ENCODE measurements at places on chromosomes 3 and 15.

DNA sequence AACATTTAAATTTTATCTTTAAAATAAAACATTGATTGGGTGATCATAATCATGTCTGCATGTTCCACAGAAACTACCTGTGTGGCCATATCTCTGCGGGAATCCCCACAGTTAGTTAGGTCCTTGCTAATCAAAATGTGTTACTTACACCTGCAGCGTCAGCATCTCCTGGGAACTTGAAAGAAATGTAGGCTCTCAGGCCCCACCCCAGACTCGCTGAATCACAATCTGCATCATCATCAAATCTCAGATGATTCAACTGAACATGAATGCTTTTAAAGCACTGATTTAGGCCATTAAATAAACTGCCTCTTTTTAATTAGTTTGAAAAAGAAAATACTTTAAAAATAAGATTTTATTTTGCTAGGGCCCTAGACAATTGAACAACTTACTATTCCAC lies 577.8 kb downstream of the PYDC2 start:
- DNase-seq, result no peak

GRCh38 chr15:99110581-99111320 lies 5.9 kb downstream of the SYNM start:
- no peak for DNase-seq

- no peak for DNase-seq
These were observed 415.4 kb upstream of the RORA start for GRCh38 chr15:61644550-61644949.

- no peak for DNase-seq
These were observed 1.0 kb downstream of the PDE12 start for GRCh38 chr3:57557085-57557537.

DNA sequence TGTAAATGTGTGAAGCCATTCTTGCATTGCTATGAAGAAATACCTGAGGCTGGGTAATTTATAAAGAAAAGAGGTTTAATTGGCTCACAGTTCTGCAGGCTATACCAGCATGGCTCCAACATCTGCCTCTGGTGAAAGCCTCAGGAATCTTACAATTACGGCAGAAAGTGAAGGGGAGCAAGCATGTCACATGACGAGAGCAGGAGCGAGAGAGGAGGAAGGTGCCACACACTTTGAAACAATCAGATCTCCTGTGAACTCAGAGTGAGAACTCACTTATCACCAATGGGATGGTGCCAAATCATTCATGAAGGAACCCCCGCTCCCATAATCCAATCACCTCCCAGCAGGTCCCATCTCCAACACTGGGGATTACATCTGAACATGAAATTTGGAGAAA lies 213.6 kb upstream of the TSC22D2 start:
- no peak for DNase-seq

GRCh38 chr3:55202326-55202725 lies 274.5 kb upstream of the LRTM1 start:
- no peak for DNase-seq

DNA sequence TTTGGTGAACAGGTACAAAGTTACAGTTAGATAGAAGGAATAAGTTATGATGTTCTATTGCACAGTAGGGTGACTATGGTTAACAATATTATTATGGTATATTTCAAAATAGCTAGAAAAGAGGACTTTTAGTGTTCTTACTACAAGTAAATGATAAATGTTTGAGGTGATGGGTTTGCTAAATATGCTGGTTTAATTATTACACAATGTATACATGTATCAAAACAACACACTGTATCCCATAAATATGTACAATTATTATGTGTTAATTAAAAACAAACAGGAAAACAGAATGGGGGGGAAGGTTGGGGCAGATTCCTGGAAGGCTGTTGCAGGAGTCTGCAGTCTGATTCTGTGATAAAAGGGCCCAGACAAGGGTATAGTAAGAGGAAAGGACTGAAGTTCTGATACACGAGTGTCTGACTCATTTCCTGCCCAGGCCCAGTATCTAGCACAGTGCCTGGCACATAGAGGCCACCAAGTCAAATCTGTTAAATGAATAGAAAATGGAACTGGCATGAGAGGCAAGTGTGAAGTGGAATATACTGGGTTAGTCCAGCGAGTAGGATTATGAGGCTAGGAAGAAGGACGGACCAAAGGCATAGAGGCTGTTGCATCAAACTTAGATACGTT lies 7.2 kb upstream of the ENTPD3 start:
- DNase-seq, result no peak

DNA sequence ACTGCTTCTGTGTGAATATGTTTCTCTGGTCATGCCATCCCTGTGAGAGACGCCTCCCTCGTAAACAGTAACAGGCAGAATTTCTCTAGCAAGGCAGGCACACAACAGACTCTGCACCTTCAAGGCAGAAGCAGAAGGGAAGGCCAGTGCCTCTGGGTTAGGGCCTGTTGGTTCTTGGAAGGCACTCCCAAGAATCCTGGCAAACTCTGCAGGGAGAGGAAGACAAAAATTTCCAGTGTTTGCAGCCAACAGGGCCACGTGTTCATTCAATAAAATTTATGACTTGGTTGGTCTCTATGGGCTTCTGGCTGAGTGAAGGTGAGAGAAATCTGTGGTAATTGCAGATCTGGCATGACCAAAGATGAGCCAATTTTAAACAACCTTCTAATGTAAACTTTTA lies 39.3 kb downstream of the NFKBIZ start:
- no peak for DNase-seq

DNA sequence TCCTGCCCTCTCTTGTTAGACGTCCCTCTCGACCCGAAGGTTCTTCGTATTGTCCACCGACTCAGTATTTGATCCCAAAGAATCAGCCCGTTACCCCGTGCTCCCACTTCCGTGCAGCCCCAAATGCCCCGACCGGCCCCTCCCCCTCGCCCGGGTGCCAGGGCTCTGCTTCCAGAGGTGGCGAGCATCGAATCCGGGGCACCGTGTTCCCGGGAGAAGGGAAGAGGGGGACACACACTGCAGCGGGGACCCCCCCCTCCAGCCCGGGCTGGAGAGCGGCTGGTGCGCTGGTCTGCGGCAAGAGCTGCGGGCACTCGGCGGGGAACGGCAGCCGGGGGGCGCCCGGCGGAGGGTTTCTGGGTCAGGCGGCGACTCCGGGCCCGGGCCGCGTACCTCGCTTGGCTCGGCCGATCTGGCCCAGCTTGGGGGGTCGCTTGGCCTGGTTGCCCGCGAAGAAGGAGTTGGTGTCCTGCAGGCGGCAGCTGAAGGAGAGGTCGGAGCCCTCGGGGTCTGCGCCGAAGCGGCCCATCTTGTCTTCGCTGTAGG lies 556 bp downstream of the CAMK2N2 start:
- no peak for DNase-seq

DNA sequence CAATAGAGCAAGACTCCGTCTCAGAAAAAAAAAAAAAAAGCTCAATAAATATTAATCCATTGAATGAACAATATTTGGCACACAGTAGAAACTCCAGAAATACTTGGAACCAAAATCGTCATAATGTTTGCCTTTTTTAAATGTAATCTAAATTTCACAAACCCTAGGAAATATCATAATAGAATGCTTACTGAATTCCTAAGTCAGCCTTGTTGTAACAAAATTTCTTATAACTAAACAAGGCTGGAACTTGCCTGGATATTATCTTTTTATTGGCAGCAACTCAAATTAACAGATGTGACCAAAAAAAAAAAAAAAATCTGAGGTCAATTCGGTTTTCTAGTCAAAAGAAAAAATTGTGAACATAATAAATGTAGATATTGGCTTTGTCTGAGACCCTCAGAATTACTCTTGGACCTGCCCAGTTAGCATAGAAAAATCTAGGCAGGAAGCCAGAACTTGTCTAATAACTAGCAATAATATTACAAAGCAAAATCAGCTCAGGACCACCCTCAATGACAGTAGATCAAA lies 33.3 kb downstream of the GABPB1 start:
- DNase-seq, result no peak

DNA sequence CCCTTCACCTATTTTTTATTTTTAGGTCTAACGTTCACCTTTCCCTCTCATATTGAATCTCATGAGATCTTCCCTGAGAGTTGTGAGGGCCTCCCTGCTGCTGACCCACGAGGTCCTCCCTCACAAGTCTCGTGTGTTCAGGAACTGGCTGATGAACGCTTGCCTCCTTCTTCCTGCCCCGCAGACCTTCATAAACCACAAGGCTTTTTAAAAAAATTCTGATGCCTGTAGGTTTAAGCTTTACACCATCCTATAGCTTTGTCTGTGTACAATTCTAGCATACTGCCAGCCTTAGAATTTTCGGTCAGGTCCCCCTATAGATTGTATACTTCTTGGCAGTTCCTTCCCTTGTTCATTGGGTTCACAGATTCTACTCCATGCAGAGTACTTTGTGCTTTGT lies 50.5 kb downstream of the CHST2 start:
- no peak for DNase-seq

DNA sequence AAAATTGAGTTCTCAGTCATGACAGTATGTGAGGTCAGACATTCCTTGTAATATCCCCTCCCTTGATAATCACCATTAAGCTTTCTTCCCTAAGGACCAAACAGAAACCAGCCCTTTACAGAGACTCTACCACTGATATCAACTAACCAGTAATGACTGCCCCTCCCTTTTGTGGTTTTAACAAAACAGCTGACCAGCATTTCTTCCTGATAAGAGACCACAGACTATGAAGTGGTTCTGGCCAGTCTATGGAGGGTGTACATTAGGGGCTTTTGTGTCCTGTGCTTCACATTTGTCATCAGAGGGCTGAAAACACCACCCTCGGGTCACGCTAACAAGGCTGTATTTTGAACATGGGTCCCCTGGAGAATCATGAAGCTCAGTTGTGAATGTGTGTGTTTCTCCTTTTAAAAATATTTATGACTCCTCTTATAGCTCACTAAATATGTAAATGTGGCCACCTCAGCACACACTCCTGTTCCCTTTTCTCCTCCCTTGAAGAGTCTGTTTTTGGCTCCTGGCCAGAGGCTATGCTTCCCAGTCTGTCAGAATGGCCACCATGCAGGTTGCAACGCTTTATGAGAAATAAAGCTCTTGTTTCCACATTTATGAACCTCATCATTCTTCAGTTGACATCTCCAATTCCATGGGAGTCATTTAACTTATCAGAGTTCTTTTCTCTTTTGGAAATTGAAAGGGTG lies 239.3 kb downstream of the CPNE4 start:
- DNase-seq, result no peak

DNA sequence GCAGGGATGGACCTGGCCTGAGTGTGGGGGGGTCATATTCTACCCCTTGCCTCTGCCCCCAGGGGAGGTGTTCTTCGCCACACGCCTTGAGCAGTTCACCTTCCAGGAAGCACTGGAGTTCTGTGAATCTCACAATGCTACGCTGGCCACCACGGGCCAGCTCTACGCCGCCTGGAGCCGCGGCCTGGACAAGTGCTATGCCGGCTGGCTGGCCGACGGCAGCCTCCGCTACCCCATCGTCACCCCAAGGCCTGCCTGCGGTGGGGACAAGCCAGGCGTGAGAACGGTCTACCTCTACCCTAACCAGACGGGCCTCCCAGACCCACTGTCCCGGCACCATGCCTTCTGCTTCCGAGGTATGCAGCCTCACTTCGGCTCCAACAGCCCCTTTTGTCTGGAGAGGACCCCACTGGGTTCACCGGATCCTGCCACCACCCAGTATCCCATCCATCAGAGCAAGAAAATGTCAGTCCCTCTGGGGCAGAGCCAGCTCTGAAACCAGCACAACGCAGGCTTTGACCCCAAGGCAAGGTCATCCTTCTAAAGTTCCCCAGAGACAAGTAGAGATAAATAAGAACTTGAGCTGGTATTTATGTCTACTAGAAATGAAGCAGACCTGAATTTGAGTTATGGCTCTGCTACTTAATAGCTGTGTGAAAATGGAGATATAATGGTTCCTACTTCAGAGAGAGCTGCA lies 45.8 kb downstream of the HAPLN3 start:
- no peak for DNase-seq

- no peak for DNase-seq
These were observed 3.3 kb upstream of the MTHFS start for GRCh38 chr15:79900087-79900486.

GRCh38 chr3:72432246-72432645 lies 416.0 kb downstream of the SHQ1 start:
- no peak for DNase-seq

- DNase-seq, result no peak
These were observed 259.2 kb upstream of the TLE3 start for GRCh38 chr15:70356919-70357318.

- no peak for DNase-seq
These were observed 555 bp downstream of the TM2D3 start for GRCh38 chr15:101651554-101652097.

- no peak for DNase-seq
These were observed 156.7 kb upstream of the ATP11B start for GRCh38 chr3:182636646-182637045.

- DNase-seq, result no peak
These were observed 615.0 kb upstream of the NECTIN3 start for GRCh38 chr3:110456438-110457138.

GRCh38 chr3:24264748-24265158 lies 229.9 kb downstream of the THRB start:
- DNase-seq, result no peak

DNA sequence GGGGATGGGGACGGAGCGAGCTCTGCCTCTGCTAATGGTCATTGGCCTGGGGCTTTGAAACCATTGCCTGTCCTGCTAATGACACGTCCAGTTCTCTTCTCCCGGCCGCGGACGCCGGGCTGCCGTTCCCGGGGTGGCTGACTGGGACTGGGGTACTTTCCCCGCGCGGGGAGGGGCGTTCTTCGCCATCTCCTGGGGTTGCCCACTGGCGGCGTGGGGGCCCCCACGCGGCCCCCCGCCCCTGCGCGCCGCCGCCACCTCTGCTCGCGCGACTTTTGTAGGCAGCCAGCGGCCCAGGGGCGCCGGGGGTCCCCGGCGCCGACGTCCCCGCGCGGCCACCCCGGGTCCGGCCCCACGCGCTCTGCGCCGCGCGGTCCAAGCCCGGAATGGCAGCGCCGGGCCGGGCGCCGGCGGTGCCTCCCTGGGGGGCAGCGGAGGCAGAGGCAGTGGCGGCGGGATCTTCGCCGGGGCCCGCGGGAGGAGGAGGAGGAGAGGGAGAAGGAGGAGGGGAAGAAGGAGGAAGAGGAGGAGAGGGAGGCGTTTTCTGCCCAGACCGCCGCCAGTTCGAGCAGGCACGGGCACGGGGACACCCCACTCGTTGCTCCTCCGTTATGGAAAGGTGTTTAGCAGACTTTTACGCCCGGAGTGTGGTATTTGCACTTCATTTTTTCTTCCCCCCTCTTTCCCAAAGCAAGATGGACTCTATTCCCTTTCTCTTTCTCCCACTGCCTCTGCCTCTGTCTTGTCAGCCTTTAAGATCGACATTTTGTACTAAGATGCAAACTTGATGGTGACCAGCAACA lies 2.3 kb downstream of the BBX start:
- DNase-seq, result no peak

GRCh38 chr15:51765751-51766150 lies 14.4 kb downstream of the TMOD2 start:
- no peak for DNase-seq

- no peak for DNase-seq
These were observed 36.3 kb downstream of the PRICKLE2 start for GRCh38 chr3:64188810-64189560.

All from activated T-helper 1 cell treated with anti-CD3 and anti-CD28 coated beads, Interleukin-2, amount 50 U/mL, for 16 hours (primary cell).